ENCODE measurements at places on chromosomes 16 and 17. TPM values are rescaled to one million over a fixed set of nuclear protein-coding genes. Genes with fewer than 3 reads are reported as not detected.

Gene COTL1
- 137 TPM for total RNA-seq

Gene ABCC12
- total RNA-seq: not detected

Gene TBC1D3K
- not detected for total RNA-seq

Gene KRT12
- not detected for total RNA-seq

Gene ZG16
- not detected for total RNA-seq

Gene KIFC3
- total RNA-seq: 41.0 TPM

Gene PLCD3
- total RNA-seq: 27.7 TPM

Gene PROCA1
- total RNA-seq: 1.3 TPM

Gene SPATA22
- total RNA-seq: 0.65 TPM

Gene KRT28
- total RNA-seq: not detected

Gene HOXB7
- 13.4 TPM for total RNA-seq

Gene DCAKD
- 29.0 TPM for total RNA-seq

Gene SLC13A2
- not detected for total RNA-seq

Gene KRT24
- total RNA-seq: not detected

Gene CCDC200
- total RNA-seq: not detected

Gene RTN4RL1
- under 0.01 TPM for total RNA-seq

Measured in thoracic aorta endothelial cell (primary cell).